ENCODE measurements at places on chromosomes 16 and 17.

GRCh38 chr17:9977180-9977575 lies 72.1 kb upstream of the RCVRN start:
- no peak for DNase-seq

- DNase-seq, result peak; percentile 69
Observed at GRCh38 chr16:27154705-27155521, 48.4 kb upstream of the KDM8 start.

- no peak for DNase-seq
Observed at GRCh38 chr16:46785076-46785845, 37.1 kb upstream of the MYLK3 start.

- no peak for DNase-seq
Observed at GRCh38 chr16:78998879-78999278, 601.7 kb downstream of the MAF start.

DNA sequence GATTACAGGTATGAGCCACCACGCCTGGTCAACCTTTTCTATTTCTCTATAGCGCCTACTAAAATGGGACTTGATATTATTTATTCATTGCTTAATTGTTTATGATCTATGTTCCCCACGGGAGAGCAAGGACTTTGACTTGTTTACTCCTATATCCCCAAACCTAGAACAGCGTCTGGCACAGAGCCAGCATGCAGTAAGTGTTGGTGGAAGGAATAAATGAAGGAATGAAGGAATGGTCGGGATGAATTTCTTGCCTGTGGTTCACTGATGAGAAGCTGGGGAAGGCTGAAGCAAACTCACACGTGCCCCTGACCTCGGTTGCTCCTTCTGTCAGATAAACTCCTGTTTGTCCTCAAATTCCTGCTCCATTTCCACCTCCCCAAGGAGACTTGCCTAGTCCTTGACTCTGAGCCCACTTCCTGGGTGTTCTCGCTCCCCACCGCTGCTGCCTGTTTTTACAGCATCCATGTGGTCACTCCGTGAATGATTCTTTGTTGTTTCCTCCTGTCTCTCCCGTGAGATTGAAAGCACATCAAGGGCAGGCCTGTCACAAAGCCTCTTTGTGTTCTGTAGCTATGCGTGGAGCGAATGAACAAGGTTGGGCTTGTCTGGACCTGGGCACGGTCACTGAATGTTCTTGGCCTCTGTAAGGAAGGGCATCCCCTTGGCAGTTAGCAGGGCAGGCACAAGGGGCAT lies 17.3 kb downstream of the C17orf100 start:
- no peak for DNase-seq

GRCh38 chr16:72191551-72191950 lies 19.6 kb upstream of the PMFBP1 start:
- DNase-seq, result no peak

DNA sequence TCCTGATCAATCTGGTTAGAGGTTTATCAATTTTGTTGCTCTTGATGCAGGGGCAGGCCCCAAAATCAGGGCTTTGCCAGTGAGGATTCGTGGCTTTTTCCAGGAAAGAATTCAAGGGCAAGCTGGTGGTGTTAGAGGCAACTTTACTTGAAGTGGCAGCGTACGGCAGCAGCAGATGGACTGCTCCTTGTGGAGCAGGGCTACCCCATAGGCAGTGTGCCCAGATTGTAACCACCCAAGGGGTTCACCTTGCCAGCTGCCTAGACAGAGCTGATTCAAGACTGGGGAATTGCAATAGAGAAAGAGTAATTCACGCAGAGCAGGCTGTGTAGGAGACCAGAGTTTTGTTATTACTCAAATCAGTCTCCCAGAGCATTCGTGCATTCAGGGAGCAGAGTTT lies 16.7 kb downstream of the DRC7 start:
- no peak for DNase-seq

DNA sequence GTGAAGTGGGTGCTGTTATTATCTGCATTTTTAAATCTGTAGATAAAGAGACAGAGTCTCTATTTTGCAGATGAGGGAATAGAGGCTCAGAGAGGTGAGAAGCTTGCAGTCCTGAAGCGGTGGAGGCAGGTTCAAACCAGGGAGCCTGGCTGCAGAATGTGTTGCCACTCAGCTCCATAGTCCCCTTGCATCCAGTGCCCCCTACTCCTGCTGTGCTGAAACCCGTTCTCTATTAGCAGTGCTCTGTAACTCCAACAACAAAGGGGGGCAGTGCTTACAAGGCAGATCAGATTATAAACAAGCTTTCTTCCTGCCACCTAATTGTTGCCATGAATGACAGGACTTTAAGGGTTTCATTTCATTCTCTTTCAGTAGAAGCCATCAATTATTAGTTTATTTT lies 118.1 kb upstream of the CACNG3 start:
- no peak for DNase-seq

GRCh38 chr16:85448557-85449190 lies 164.4 kb upstream of the GSE1 start:
- peak; percentile 38 for DNase-seq

DNA sequence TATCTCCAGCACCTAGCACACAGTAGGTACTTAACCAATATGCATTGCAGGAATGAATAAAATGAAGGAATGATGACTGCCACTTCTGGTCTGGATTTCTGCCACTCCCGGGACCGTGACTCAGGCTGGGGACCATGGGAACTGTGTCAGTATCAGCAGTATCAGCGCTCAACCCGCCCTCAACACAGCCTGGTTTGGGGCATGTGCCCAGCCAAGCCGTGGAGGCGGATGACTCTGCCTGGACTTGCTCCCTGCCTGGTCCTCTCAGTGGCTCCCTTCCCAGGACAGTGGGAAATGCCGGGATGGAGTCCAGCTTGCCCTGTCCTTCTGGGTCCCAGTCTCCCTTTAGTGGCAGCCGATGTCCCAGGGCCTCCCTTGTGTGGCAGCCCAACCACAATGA lies 55.1 kb downstream of the SRCIN1 start:
- DNase-seq, result no peak

DNA sequence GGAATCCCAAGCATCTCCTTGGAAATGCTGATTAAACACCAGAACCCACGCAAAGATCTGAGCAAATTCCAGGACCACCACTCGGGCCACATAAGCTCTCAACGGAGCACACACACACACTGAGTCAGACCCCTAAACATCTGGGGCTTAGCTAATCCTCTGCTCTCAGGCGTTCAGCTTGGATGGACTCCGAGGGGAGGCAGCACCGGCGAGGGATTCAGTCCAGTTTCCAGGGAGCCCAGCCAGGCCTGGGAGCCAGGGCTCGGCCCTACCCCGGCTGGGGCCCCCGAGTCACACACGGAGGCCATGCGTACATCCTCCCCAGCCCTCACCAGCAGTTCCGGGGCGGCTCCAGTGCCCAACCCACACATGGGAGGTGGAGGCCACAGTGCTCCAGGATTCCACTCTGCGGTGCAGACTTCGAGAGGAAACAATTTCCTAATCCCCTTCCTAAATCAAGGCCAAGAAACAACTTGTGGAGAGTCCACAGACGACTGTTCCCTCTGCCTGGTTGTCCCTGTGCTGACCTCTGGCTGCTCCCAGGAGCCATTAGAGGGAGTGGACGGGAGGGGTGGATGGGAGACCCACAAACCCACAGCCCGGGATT lies 70.5 kb downstream of the GAS7 start:
- no peak for DNase-seq

Measured in CD4-positive, alpha-beta T cell treated with Interleukin-2 at 100 ng/mL for 4 hours (primary cell).